ENCODE measurements at places on chromosomes 1 and 21.

GRCh38 chr1:90544356-90544755 lies 172.7 kb downstream of the BARHL2 start:
- DNase-seq = no peak

DNA sequence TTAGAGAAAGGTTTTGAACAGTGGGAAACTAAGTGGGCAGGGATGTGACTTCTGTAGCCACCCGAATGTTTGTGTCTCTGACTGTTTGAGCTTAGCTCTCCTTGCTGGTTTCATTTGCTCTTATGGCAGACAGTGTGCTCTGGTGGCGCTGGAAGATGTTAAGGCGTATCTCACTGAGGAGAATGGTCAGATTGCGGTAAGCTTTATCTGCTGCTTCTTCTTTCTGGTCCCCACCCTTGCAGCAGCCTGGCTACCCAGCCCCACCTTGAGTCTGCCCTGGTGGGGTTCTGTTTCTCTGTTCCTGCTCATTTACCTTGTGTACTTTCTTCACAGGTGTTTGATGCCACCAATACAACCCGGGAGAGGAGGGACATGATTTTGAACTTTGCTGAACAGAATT lies 9.9 kb downstream of the PFKFB2 start:
- no peak for DNase-seq

- no peak for DNase-seq
Observed at GRCh38 chr1:3608154-3608553, 3.2 kb downstream of the MEGF6 start.

- no peak for DNase-seq
Observed at GRCh38 chr1:64608651-64609048, 136.2 kb upstream of the RAVER2 start.

- no peak for DNase-seq
Observed at GRCh38 chr21:45105906-45106485, 31.6 kb downstream of the ADARB1 start.

GRCh38 chr1:43238085-43238484 lies 31.7 kb upstream of the TMEM125 start:
- no peak for DNase-seq

GRCh38 chr1:35202048-35202719 lies 9.2 kb upstream of the SFPQ start:
- DNase-seq = no peak
